ENCODE measurements at places on chromosomes 2 and 18.

- no peak for DNase-seq
Measured at GRCh38 chr18:56067969-56068671, 480.1 kb upstream of the TCF4 start.

DNA sequence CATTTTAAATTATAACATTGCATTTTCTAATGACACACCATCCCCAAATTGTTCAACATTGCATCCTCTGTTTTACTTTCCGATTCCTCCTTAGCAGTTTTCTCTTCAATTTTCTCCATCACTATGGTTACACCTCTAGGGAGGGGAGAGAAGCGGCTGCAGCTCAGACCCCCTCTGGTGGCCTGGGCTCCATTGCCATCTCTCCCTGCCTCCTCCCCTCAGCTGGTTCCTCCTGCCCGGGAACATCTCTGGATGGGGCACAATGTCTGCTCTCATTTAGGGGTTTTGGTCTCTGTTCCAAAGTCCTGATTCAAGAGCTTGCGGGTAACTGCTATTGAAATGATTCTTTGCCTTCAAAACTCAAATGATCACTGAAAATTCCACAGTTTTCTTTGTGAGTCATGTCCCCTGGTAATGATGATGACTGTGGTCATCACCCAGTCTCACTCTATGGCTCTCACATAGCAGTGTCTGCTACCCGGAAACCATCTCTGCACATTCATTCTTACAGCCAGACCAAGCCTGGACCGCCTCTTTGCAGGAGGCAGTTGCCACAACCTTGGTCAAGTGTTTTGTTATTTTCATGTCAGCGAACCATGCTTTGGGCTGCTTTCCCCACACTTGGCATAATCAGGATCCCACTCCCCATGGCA is 263.9 kb downstream of the ALPK2 start:
- DNase-seq = no peak

- no peak for DNase-seq
Measured at GRCh38 chr18:62529597-62529996, 6.8 kb downstream of the ZCCHC2 start.

GRCh38 chr2:238305092-238305862 is 15.0 kb upstream of the TRAF3IP1 start:
- no peak for DNase-seq

- peak; percentile 20 for DNase-seq
Measured at GRCh38 chr2:45885171-45885621, 233.7 kb downstream of the PRKCE start.

DNA sequence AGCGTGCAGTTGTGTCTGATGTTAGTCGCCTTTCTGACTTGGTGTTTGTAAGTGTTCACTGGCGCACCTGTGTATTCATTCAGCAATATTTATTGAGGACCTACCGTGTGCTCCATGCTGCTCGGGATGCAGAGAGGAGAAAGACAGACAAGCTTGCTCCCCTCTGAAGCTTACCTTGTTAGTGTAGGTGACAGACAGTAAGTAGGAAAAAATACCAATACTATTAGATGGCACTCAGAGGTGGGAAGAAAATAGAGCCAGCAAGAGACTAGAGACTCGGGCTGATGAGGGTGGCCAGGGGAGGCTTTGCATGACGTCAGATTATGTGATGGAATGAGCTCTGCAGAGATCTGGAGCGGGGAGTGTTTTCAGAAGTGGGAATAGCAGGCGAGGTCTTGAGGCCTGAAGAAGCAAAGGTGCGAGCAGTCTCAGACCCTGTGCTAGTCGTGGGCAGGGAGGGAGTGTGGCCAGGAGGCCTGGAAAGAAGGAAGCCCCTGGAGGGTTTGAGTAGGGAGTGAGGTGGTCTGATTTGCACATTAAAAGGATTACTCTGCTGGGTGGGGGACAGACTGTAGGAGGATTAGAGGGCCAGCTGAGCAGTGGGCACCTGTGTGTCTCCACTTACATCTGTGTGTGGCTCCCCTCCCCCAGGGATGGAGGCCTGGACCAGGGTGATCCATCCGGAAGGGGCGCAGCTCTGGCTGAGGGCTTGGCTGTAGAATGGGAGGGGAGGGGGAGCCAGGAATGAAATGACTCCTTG is 11.8 kb downstream of the MTCL1 start:
- no peak for DNase-seq

DNA sequence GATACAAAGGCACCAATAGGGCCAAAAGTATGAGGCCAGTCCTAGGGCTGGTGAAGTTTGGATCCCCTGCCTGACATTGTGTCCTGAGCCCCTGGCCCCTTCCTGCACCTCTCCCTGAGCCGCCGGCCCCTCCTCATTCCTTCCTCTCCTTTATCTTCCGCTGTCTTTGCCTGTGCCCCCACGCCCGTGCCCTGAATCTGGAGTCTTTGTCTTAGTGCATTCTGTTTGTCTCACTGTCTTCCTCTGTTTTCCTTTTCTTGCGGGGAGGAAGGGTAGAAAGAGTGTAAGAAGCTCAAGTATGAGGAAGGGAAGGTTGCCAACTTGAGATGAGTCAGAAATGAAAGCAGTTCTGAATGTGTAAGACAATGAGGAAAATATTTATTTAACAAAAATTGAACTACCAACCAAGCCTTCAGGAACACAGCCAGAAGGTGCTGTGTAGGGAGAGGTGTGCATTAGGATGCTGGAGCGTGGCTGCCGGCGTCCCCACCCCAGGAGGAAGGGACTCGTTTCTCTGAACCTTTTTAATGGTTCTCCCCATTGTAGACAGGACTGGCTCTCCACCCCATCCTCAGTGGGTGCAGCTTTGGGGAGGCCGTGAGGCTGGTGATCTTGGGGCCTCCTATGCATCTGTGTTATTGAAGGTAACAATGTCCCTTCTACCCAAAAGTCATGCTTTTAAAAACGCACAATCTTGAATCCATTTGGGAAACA is 133.1 kb downstream of the NEDD4L start:
- no peak for DNase-seq

DNA sequence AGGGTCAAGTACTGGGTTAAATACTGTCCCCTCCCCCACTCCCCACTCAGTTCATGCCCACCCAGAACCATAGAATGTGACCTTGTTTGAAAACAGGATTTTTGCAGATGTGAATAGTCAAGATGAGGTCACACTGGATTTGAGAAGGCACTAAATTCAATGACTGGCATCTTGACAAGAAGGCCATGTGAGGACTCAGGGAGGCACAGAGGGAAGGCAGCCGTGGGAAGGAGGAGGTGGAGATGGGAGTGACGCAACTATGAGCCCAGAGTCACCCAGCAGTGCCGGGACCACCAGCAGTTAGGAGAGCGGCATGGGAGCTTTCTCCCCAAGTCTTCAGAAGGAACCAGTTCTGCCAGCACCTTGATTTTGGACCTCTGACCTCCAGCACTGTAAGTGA is 257.3 kb downstream of the BCL2 start:
- DNase-seq = no peak

DNA sequence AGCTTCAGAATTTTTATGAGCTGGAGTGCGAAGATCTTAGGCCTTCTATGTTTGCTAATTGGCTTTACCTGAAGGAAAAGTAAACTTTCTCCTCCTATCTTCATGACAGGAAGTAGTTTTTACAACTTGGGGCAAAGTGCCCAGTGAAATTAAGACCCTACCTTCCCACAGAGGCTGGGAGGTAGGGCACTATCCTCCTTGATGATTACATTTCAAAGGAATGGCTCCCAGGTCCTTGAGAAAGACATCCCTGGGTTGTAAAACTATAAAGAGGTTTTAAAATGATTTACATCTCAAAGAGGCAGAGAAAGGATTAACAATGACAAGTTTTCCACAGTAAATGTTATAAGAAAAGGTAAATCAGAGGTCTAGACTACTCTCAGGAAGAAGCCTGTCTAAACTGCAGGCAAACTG is 155.8 kb downstream of the CDH7 start:
- DNase-seq = no peak

- DNase-seq = no peak
Measured at GRCh38 chr2:105249891-105250290, 8.3 kb downstream of the GPR45 start.

DNA sequence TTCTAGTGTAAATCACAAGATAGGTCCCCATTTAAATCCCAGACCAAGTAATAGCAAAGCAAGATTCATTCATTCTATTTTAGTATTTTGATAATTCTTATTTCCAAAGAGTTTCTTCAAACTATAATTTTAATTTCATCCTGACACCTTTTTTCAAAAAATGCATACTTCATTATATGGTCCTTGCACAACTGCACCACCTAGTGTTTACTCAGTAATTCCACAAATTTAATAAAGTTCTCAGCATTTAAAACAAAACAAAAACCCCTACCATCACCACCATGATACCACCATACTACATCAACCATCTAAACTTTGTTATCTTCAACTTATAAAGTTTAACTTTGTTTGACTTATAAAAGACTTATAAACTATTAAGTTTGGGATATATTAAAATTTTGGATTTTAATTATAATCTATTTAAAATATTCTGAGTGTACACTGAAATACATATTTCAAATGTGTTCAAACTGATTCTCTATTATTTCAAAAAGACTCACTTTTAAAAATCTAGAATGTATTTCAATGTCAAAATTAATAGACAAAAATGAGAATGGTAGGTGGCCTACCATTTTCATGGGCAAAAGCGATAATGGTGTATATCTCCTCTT is 44.2 kb downstream of the WDPCP start:
- no peak for DNase-seq

DNA sequence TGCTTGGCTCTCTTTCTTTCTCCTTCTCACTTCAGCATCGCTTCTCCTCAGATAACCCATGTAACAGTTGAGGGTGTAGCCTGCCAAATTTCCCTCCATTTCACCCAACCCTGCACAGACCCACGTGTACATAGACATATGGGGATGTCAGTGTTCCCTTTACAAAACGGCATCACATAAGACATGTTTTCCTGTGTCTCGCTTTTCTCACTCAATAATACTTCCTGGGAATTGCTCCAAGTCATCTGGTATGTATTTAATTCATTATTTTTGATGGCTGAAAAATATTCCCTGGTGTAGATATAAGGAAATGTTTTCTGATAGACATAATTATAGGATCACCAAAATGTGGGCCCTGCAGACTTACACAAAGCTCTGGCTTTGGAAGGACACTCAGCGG is 176.8 kb downstream of the LOXHD1 start:
- no peak for DNase-seq

GRCh38 chr18:64713284-64713683 is 564.4 kb upstream of the LINC00305 start:
- no peak for DNase-seq

DNA sequence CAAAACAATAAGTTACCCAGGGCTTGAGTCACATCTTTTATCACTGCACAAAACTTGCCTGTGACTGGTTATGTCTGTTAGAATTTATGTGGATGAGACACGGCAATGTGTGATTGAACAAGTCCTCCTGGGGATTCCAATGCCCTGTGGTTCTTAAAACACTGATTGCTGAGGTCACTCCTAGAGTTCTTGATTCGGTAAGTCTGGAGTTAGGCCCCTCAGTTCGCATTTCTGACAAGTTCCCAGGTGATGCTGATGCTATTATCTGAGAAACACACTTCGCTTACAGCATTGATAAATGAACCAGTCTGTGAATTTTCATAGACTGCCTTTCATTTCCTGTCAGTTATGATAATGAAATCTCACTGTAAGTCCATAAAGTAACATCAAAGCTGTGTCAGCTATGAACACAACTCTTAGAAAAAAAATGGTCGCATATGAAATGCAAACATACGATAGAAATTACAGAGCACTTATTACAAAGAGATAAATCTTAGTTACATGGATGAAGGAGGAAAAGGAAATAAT is 214.0 kb downstream of the DLGAP1 start:
- no peak for DNase-seq

- no peak for DNase-seq
Measured at GRCh38 chr2:240375024-240375645, 60.3 kb upstream of the GPC1 start.

- DNase-seq = no peak
Measured at GRCh38 chr2:160647967-160648685, 154.5 kb upstream of the RBMS1 start.

- no peak for DNase-seq
Measured at GRCh38 chr18:25732862-25733261, 357.6 kb downstream of the SS18 start.

DNA sequence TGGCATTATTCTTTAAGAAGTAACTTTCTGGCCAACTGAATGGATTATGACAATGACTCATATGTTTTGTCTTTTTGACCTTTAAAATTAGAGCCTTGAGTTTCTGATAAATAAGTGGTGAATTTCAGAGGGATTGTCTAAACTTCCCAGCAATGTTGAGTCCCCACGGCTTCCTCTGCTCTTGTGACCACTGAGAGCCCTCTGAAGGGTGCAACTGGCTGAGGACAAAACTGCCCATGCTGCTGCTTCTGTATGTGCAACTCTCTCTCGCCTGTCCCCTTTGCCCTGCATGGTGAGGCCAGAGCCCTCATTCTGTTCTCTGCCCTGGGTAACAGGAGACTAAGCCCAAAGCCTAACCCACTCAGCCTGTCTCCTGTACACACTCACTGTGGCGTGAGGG is 52.7 kb upstream of the SLC14A1 start:
- DNase-seq = no peak

DNA sequence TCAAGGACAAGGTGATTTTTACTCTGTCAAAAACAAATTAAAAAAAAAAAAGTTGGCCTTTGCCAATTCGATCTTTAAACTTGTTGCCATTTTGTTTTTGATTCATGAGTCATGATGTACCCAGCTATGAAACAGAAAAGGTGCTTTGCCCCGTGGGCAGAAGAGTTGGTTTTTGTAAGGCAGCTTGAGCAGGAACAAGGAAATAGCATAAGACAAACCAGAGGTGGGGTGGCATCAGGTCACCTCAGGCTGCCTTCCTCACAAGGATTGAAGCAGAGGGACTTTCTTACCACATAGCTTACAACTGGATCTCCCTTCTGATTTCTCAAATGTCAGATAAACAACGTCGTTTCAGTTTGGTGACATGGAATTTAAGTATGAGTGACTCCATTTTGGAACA is 123.8 kb downstream of the ARL4C start:
- no peak for DNase-seq

- DNase-seq = no peak
Measured at GRCh38 chr2:143957321-143957720, 562.6 kb downstream of the ZEB2 start.

DNA sequence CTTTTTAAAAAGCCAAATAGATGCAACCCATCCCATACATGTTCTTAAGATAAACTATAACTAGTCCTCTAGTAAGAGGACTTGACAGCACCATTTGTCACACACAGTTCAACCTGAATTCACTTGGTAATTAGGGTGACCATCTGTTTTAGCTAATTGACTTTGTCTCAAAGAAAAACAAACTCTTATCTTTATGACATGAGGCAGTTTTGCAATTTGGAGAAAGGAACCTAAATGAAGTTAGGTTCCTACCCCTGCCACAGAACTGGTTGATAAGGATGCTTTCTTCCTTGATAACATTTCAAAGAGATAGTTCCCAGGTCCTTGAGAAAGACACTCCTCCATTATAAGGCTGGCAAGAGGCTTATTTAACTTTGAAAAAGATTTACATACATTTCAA is 57.4 kb upstream of the LRRTM1 start:
- no peak for DNase-seq

All from frontal cortex (tissue), 4 donors.